Muscle of back (tissue), 13 donors: ENCODE measurements at places on chromosomes 11 and 22. TPM values are rescaled to one million over a fixed set of nuclear protein-coding genes. Genes with fewer than 3 reads are reported as not detected.
A peak's percentile ranks its signal among the peaks of the same experiment; 100 is the strongest.

DNA sequence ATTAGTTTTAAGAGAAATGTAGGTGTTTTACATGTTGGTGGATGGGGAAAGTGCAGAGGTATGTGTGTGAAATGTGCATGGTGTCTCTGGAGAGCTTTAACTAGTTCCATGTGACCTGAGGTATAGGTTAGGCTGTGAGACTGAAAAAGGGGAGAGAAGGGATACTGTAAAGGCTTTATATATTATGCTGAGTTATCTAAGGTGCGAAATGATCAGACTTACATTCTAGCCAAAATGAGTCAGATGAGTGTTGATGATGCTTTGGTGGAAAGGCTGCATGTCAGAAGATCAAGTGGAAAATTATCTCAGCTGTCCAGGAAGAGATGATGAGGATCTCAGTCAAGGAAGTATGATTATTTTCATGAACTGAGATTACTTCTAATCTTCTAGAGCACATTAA is 15.8 kb downstream of the ACAT1 start:
- DNase-seq, result no peak

The PGR gene
- 0.08 TPM for polyA plus RNA-seq

GRCh38 chr11:66467034-66467659 is 442 bp downstream of the PELI3 start:
- DNase-seq, result no peak

DNA sequence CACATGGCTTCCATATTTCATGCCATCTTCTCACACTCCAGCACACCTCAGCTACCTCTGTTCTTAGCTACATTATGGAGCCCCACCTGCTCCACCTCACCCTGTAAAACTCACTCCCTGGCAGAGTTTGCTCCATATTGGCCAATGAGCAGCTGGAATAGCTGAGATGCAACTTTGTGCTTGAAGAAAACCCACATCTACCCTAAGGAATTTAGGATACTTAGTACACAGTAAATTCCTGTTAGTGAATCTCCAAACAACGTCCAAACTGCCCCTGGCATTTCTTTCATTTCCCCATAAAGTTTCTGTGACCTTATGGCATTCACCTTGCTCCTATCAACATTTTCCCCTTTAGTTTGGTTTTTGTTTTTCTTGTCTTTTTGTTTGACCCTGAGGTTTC is 2.2 kb upstream of the VWCE start:
- no peak for DNase-seq

- no peak for DNase-seq
Measured at GRCh38 chr11:39732001-39732400, 1727.5 kb downstream of the LRRC4C start.

The EIF1AD gene
- 18.6 TPM for polyA plus RNA-seq

DNA sequence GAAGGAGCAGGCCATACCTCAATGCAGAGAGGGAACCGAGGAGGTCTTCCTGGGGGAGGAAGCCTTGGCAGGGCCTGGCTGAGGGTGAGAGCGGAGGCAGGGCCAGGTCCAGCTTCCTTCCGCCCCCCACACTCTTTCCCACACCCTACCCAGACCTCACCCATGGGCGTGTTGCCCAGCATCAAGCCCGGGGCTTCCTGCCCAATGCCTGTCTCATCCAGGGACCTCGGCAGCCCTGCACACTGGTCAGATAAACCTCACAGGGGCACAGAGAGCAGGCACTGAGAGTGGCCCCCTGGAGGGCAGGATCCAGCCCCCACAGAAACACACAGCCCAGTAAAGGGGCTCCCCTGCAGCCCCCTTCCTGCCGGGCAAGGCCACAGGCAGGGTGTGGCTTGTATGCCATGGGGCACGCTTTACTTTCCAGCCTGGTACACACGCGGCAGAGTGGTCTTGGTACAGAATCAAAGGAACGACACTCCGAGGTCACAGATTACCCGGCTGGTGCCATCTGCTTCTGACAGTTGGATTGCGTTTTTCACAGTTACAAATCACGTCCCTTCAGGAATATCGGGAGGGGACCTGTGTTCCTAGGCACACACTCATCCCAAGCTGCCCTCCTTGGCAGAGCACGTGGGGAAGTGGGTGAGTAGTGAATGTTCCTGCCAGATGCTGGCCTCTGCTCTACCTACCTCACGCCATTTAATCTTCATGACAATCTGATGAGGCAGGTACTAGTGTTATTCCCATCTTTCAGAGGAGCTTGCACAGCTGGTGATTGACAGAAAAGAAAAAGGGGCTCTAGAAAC is 20.0 kb upstream of the CD5 start:
- no peak for DNase-seq

The SHISAL1 gene
- polyA plus RNA-seq, result 18.6 TPM

DNA sequence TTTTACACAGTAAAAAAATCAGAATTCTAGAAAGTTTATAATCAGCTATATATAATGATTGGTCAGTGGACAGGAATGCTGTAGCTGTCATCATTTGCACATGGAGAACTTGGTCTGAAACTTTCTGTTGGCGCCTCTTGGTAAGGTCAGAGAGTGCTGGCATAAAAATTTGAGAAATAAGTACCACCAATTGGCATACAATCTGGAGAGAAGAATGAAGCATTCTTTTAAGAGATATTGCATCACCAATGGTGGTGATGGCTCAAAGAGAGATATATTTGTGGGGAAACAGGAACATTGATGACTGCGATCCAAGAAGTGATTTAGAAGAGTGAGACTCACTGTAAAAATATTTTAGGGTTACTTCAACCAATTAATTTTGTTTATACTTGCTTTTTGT is 19.8 kb upstream of the OOSP1 start:
- no peak for DNase-seq

The H19 gene
- polyA plus RNA-seq, result 9,170 TPM

The LRRC56 gene
- 4.3 TPM for polyA plus RNA-seq

- DNase-seq, result no peak
Measured at GRCh38 chr11:123386796-123387510, 43.1 kb upstream of the GRAMD1B start.

The MS4A6A gene
- polyA plus RNA-seq, result 18.6 TPM

GRCh38 chr11:30406978-30407762 is 84.3 kb downstream of the ARL14EP start:
- peak; percentile 48 for DNase-seq

The FAT3 gene
- polyA plus RNA-seq, result 2.6 TPM

GRCh38 chr11:134040386-134041302 is 28.2 kb upstream of the JAM3 start:
- DNase-seq, result no peak
